ENCODE measurements at places on chromosomes 6 and 20. TPM values are rescaled to one million over a fixed set of nuclear protein-coding genes. Genes with fewer than 3 reads are reported as not detected.

The AFDN gene
- total RNA-seq = 57.1 TPM

The SOX4 gene
- total RNA-seq = 38.1 TPM

The TFAP2A gene
- total RNA-seq = not detected

The NKAPL gene
- total RNA-seq = 3.3 TPM

- peak; percentile 61 for DNase-seq
Observed at GRCh38 chr6:159966339-159966738, 2.5 kb upstream of the IGF2R start.

The GJA10 gene
- not detected for total RNA-seq

DNA sequence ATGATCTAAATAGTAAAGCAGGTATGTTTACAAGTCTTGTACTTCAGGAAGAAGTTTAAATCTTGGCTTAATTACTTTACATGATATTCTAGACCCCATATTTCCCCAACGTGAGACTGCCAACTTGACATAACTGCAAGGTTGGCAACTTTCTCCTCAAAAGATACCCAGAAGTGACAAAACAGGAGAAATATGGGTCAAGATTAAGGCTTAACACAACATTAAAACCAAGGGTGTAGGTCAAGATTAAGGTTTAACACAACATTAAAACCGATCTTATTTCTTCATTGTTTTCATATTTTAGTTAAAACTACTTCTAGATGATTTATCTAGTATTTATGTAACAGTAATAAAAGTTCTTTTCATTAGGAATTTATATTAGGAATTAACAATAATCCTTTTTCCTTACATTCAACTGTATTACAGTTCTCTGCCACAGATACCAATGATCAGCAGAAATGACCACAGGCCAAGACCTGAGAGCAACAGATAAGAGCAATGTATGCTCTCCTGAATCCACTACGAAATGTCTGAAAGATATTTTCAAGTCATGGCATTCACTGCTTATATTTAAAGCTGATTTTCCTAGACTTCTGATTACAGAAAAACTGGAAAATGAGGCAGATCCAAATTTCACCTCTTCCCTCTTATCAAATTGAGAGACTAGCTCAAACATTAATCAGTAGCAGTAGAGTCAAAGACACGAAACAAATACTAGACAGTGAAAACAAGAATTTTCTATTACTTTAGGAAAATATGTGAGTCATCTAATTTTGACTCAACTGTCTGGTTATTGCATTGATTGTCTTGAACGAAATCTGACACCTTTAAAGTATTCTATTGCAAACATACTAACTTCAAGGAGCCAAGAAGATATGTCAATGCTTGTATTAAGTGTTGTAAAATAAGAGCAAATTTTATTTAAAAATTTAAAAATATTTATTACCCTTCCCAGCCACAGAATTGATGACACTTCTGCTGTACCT, 72.3 kb downstream of the RNGTT start:
- DNase-seq = no peak

The B3GALT4 gene
- 11.1 TPM for total RNA-seq

DNA sequence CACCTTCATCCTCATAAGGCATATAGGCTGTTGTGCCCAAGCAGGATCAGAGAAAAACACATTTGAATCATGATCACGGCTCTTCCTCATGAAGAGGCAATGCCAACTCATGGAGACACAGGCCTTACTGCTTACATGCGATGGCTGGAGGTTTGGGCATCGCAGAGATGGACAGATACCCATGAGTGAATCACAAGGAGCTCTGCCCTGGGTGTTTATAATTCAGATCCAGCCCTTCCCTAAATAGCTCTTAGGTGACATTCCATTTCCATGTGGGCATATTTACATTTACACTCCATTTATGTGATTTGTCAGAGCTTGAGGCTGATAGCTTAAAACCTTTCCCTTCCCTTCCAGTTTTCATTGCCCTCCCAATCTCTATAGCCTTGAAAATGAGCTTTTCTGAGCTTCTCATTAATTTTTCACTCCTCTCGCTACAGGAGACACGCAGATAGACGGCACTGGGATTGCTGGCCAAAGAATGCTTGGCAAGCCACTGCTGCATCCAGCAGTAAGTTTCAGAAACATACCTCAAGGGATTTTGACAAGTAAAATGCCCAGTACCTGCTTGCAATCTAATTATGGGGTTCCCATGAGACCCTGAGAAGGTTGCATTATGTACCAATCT, 249.1 kb downstream of the TBC1D7 start:
- DNase-seq = peak; percentile 12

DNA sequence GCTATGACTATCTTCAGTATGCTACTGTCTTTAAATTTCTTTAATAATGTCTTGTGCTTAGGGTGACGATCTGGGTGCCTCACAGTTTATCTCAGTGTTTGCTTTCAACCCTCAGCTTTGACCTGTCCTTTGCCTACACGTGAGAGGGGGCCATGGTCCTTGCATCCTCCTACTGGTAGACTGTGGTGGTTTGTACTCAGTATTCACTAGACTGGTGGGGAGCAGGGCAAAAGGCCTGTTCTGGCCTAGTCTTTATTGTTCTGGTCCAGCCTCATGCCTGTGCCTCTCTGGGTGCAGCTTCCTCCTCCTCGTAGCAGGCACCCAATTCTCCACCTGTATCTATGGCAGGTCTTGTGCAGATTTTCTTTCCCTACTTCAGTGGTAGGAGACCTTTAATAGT, 354.9 kb downstream of the CD109 start:
- no peak for DNase-seq
